ENCODE measurements at places on chromosomes 4 and X. TPM values are rescaled to one million over a fixed set of nuclear protein-coding genes. Genes with fewer than 3 reads are reported as not detected.

The FGB gene
- 0.13 TPM for total RNA-seq

The KIT gene
- total RNA-seq = 10.0 TPM

DNA sequence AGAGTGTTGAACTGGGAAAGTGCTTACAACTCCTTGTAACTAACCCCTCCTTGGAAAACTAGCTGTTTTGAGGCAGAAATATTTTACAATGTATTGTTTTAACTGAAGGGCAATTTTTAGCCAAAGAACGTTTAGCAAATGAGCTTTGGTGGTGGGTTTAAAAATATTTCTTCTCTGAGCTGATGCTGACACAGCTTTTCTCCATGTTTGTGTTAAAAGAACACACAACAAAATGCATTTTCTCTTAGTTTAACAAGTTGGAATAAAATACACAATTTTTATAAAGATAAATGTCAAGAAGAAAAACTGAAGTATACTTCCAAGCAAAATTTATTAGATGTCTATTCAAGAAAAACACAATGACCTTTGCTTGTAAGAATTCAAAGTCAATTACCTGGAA is 49.9 kb upstream of the PDLIM3 start:
- DNase-seq = no peak

The LPAR4 gene
- 0.24 TPM for total RNA-seq

- DNase-seq = no peak
These were observed 15.9 kb downstream of the SPACA5 start for GRCh38 chrX:48022738-48023137.

GRCh38 chr4:163622379-163623035 is 128.0 kb downstream of the TMA16 start:
- no peak for DNase-seq

The TAF7L gene
- not detected for total RNA-seq

- no peak for DNase-seq
These were observed 518.0 kb downstream of the RPA4 start for GRCh38 chrX:97401586-97402136.

DNA sequence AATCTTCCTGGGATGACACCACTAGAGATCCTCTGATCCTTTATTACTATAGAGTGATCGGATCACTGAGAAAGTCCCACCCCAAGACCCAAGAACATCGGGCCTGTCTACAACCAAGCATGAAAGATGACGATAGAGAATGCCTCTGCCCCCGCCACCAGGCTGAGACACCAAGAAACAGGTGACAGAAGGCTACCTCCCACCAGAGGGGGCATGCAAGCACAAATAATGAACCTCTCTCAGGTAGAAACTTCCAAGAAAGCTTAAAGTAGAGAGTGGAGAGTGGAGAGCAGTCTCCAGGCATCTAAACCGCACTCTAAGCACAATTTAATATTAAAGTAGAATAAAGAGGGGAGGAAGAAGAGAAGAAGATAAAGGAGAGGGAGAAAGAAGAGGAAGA is 402.6 kb downstream of the INPP4B start:
- DNase-seq = no peak

DNA sequence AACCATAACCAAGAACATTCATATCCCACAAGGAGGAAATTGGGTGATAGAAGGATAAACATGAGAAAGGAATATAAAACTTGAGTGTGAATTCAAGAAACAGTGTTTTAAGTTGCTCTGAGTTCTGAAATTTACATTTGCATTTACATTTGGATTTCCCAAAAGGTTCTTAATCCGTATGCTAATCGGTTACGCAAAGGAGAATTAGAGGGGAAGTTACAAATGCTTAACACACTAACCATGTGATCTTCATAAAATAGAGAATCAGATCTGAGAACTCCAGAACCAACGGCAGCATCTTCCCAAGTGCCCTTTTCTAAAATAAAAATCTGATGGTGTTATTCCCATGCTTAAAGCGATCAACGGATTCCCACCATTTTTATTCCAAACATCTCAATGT is 48.0 kb downstream of the PROM1 start:
- no peak for DNase-seq

DNA sequence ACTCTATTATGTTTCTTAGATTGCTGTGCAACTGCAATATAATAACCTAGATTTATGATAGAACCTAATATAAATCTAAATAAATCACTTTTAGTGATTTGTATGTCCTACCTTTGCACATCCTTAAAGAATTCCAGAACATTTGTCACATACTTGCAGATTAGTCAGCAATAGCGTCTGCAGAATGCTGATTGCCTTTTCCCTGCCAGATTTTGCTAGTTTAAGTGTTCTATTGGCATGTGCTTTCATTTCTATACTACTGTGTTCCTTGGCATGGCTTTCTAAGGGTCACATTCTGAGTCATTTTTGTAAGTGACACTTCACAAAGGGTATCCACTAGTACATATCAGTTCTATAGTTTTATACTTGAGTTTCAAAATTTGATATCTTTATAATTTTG is 303.1 kb upstream of the GIMD1 start:
- no peak for DNase-seq

- no peak for DNase-seq
These were observed 9.4 kb upstream of the CT47C1 start for GRCh38 chrX:119063428-119063827.

The STS gene
- 15.1 TPM for total RNA-seq

DNA sequence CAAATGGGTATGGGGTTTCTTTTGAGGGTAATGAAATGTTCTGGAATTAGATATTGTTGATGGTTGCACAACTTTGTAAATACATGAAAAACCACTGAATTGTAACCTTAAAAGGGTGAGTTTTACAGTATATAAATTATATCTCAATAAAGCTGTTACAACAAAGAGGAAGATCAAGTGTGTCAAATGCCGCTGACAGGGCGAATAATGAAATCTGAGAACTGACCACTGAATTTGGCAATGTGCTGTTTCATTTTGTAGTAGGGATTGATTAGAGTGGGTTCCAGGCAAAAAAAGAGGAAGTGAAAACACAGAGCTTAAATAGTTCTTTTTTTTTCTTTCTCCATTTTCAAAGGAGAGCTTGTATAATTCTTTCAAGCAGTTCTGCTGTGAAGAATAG is 161.1 kb upstream of the NAP1L5 start:
- no peak for DNase-seq

DNA sequence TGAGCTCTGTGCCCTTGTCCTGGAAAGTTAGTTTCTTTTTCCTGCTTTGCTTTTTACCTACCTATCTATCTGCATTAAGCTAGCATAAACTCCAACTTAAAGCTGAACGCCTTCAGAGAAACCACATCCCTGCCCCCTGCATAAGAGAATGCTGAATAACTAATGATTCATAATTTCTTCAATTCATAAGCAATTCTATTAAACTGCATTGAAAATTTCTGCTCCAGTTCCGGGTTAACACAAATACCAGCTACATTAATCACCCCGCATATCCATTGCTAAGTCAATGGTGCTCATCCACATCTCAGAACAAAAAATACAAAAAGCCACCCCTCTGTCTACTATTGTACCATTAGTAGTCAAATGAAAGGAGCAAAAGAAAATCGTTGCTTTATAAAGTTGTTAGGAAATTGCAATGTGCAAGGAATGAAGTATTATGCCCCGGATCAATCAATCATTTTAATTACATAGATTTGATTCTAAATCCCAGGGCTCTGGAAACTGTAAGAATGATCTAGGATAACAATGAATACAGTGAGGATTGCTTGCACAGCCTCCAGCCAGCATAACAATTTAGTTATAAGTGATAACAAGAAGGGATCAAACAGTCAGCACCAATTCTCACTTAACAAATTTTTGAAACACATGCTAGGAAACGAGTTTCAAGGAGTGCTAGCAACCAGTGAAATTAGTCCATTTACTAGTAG is 106.8 kb downstream of the ELOVL6 start:
- DNase-seq = no peak

The SLC25A43 gene
- 19.1 TPM for total RNA-seq

DNA sequence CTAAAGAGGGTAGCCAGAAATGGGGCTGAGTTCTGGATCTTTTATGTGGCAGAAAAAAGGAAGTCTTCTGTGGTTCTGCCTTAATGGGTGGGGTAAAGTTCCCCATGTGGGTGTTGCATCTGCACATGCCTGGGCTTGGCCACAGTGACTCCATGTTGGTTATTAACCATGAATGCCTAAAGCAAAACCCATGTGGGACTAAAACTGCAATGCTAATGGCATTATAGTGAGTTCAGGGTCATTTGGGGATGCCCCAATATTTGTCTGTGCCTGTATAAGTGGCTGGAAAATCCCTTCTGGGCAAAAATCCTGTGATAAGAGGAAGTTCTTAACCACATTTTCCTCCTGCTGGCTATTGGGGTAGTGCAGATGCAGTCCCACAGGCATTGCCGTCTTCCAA is 857.4 kb downstream of the FAT4 start:
- no peak for DNase-seq

- DNase-seq = no peak
These were observed 18.7 kb upstream of the GPC3 start for GRCh38 chrX:134004084-134004483.

- DNase-seq = peak; percentile 73
These were observed 37.8 kb upstream of the SLC9A7 start for GRCh38 chrX:46796574-46797191.

GRCh38 chrX:77118686-77119085 is 328.5 kb upstream of the FGF16 start:
- no peak for DNase-seq

GRCh38 chr4:70583952-70584834 is 7.9 kb upstream of the AMBN start:
- DNase-seq = peak; percentile 40

The SOWAHD gene
- total RNA-seq = 4.9 TPM

The RPA4 gene
- total RNA-seq = 1.5 TPM

DNA sequence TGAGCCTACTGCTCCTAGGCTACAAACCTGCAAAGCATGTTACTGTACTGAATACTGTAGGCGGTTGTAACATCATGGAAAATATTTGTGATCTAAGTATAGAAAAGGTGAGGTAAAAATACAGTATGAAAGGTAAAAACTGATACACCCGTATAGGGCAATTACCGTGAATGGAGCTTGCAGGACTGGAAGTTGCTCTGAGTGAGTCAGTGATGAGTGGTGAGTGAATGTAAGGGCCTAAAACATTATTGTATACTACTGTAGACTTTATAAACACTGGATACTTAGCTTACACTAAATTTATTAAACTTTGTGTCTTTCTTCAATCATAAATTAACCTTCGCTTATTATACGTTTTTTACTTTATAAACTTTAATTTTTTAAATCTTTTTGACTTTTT is 3.7 kb downstream of the KIF4A start:
- DNase-seq = no peak

DNA sequence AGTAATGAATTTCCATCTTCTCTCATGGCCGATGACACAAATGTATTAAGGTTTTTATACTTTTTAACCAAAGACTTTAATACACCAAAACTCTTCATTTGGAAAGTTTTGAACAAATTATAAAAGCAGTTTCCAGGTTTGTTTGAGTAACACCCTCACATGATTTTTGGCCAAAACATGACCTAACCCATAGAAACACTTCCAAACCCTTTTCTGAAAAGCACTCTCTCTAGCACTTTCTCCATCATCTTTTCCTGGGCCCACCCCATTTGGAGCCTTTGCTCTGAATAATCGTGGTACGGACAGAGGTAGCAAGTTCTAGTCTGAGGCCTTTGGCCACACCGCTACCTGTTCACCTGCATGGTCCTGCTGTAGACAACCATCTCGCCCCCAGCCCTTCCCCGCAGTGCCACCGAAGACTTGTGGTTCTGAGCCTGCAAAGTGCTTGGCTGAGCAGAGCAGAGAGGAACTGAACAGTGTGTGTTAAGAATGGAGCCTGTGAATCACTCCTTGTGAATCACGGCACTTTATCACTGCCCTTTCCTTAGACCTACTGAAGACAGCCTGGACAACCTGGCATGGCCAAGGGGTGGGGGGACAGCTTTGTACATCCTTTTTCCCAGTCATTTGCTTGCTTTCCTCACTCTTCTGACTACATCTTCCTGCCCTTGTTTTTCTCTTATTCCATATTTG is 181.8 kb downstream of the PTTG2 start:
- no peak for DNase-seq

DNA sequence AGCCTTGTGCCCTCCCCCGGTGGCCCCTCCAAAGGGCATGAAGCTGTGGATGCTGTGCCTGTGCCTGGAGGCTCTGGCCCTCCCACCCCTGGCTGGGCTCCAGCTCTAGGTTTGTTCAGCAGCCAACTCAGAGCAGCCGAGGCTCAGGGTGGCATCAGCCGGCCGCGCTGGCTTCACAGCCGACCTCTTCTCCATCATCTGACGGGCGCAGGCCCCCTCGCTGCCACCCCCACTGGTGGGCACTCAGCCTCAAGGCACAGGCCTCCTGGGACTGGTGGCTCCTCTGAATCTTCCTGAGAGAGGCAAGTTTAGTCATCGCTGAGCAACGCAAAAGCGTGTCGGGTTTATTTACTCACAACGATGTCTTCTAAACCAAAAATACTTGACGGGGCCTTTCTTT is 46.0 kb downstream of the PCGF3 start:
- DNase-seq = no peak

GRCh38 chr4:38982361-38983095 is 49.7 kb downstream of the TMEM156 start:
- no peak for DNase-seq

- DNase-seq = no peak
These were observed 34.8 kb downstream of the KCNE5 start for GRCh38 chrX:109590176-109590575.

- no peak for DNase-seq
These were observed 1.0 kb downstream of the UGT2B17 start for GRCh38 chr4:68575081-68575480.

The TEX28 gene
- not detected for total RNA-seq

GRCh38 chr4:10577018-10577417 is 107.5 kb downstream of the CLNK start:
- DNase-seq = no peak

- DNase-seq = no peak
These were observed 222.4 kb downstream of the GPAT3 start for GRCh38 chr4:83758285-83758684.

The PHOX2B gene
- total RNA-seq = not detected

GRCh38 chrX:120377715-120378114 is 15.8 kb downstream of the ATP1B4 start:
- no peak for DNase-seq

The CWH43 gene
- total RNA-seq = 29.9 TPM

The TMLHE gene
- total RNA-seq = 24.2 TPM

The FAM241A gene
- 1.9 TPM for total RNA-seq

The CPZ gene
- 1.5 TPM for total RNA-seq

- DNase-seq = no peak
These were observed 50.0 kb upstream of the PDHA1 start for GRCh38 chrX:19293606-19294325.

GRCh38 chrX:135086197-135086854 is 34.0 kb downstream of the ETDB start:
- DNase-seq = peak; percentile 37

Measured in colonic mucosa (tissue), 4 donors.